ENCODE measurements at places on chromosomes 5 and 9.

GRCh38 chr5:77145666-77146065 is 58.6 kb upstream of the ZBED3 start:
- no peak for DNase-seq

GRCh38 chr5:68424799-68425537 is 209.4 kb downstream of the PIK3R1 start:
- peak; percentile 30 for DNase-seq

DNA sequence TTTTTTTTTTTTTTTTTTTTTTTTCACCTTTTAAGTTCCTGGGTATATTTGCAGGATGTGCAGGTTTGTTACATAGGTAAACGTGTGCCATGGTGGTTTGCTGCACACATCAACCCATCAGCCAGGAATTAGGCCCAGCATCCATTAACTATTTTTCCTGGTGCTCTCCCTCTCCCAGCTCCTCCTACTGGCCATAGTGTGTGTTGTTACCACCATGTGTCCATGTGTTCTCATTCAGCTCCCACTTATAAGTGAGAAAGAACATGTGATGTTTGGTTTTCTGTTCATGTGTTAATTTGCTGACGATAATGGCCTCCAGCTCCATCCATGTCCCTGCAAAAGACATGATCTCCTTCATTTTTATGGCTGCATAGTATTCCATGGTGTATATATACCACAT is 350.5 kb downstream of the MAN2A1 start:
- DNase-seq: no peak

DNA sequence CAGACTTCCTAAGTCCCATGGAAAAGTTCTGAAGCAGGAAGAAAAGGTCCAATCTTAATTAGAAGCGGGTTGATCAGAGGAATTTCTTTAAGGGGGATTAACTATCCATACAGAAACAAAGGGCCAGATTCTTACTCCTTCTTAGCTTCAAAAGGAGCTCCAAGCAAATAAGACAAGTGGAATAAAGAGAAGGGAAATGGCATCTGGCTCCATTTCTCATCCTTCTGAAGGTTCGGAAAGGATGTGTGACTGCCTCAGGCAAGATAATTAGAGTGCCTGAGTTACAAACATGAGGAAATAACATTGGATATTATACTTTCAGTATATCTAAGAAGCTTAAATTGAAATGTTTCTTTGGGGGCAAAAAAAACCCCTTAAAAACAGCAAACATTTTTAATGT is 88.1 kb upstream of the ADAMTS19 start:
- DNase-seq: no peak

DNA sequence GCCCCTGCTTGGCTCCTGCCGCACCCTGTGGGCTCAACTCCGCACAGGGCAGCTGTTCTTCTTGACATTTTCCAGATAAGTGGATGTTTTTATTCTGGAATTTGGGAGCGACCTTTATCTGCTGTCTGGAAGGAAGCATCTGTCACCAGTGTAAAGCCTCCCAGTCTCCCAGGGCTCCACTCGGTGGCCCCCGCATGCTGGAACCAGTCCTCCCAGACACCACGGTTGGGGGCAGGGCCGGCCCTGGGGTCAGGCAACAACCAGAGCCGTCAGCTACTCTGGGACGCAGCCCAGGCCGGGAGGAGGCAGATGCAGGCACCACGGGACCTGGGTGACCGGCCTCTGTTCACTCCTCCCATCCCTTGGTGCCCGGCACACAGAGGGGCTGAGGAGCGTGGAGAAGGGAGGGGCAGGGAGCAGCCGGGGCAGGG is 92.8 kb upstream of the ADAMTS2 start:
- no peak for DNase-seq

GRCh38 chr5:124872615-124873014 is 126.2 kb upstream of the ZNF608 start:
- DNase-seq: no peak

- no peak for DNase-seq
Observed at GRCh38 chr9:75545287-75545686, 345.2 kb upstream of the PCSK5 start.

GRCh38 chr5:137214446-137215189 is 284.5 kb downstream of the SPOCK1 start:
- no peak for DNase-seq
